Posterior vena cava (tissue), 2 donors: ENCODE measurements at places on chromosomes 16 and 17. TPM values are rescaled to one million over a fixed set of nuclear protein-coding genes. Genes with fewer than 3 reads are reported as not detected.

- DNase-seq = no peak
Observed at GRCh38 chr17:61583242-61583641, 7.8 kb downstream of the NACA2 start.

DNA sequence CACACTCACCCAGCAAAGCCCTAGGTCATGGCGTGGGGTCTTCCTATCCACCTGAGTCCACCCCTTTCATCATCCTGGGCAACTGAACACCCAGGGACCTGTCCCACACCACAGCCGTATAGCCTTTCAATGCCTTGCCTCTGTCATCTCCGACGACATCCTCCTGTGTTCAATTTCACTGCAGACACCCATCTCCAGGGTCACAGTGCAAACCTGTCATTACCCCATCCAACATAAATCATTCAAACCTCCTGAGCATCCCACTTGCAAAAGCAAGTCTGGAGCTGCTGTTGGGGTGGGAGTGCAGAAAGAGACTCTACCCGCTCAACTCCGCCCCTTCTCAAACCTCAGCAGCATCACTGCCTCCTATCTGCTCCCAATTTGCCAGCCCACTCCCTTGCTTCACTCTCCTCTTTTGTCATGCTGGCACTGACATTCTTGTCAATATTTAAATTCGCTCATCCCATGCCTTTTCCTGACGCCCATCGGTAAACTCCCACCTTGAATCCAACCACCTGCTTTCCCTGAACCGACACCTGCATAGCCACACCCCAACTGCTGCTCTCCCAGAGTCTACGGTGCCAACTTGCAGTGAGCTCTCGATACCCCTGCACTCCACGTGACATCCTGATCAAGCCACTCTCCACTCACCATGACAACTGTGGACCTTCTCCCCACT, 37.0 kb downstream of the MARF1 start:
- no peak for DNase-seq

- no peak for DNase-seq
Observed at GRCh38 chr17:31811101-31811500, 47.9 kb downstream of the COPRS start.

P2RX1 gene
- total RNA-seq = 71.0 TPM

GRCh38 chr17:62093188-62094155, 28.4 kb upstream of the MED13 start:
- no peak for DNase-seq

PABPN1L gene
- total RNA-seq = not detected

DNA sequence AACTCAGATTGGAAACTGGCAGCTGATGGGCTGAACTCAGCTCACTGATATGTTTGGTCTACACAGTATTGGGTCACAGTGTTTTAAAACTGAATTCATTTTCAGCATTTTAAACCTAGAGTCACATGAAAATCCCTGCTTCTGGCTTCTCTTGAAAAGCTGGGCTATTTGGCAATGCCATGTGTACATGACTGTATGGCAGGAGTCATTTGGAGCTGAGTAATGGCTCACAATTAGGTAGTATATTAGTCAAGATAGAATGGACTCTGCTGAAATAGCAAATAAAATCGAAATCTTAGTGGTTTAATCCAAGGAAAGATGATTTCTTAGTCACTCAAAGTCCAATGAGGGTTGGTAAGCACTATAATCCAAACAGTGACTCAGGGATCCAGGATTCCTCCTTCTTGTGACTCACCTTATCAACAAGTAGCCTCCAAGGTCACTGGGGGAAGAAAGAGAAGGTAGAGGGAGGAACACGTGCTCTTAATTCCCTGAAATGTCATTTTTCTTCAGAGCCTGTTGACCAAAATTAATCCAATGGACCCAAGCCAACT, 13.9 kb upstream of the PMP22 start:
- DNase-seq = no peak

CDH1 gene
- not detected for total RNA-seq

HSD17B1 gene
- total RNA-seq = 1.2 TPM
